Foreskin keratinocyte (primary cell): ENCODE measurements at places on chromosomes 7 and 10.

DNA sequence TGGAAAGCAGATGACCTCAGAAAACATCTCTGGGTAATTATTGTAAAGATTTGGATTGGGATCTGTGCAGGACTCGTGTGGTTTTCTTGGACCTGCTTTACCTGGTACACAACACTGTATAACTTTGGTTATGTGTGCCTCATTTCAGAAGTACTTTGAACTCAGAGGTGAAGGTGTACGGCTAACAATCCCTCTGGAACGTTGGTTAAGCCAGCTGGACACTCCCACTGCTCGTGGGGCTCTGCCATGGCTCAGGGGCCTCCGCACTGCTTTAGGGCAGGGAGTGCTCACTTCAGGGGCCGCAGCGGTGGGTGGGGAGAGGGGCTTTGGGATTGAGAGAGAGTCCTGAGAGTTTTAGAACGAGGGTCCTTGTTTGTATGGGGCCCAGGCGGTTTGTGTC, 13.5 kb downstream of the DYNC2I1 start:
- no peak for DNase-seq

DNA sequence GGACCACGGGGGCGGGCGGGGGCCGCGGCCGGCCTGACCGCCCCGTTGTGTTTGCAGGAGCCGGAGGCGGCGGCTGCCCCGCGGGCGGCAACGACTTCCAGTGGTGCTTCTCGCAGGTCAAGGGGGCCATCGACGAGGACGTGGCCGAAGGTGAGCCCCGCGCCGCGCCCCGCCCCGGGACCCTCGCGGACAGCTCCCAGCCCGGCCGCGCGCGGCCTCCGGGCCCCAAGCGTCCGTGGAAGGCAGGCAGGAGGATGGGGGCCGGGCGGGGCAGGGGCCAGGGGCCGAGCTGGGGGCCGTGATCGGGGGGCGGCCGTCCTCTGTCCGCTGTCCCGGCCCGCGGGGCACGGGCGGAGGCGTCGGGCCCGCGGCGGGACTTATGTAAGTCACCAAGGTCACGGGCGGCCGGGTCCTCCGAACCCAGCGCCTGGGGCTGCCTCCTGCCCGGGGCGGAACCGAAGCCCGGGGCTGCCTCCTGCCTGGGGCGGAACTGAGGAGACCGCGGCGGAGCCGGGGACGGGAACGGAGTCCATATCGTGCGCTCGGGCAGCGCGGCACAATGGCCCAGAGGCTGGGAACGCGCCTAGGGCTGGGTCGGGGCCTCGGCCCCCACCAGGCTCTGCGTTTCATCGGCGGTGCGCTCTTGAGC, 497 bp downstream of the PPP2R2D start:
- DNase-seq, result no peak

DNA sequence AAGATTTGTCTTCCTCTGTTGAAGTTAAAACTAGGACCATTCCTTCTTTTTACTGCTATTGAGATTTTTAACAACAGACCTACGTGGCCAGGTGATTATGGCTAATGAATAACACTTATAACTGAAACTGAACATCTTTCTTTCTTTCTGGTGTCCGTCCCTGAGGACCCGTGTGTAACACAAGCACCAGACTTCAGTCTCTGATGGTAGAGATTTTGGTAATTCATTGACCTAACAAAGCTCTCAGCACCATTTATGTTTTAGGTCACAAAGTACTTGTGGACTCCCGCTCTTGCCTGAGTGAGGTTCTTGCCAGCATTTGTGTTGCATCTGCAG, 40.4 kb upstream of the TMEM229A start:
- DNase-seq, result no peak

DNA sequence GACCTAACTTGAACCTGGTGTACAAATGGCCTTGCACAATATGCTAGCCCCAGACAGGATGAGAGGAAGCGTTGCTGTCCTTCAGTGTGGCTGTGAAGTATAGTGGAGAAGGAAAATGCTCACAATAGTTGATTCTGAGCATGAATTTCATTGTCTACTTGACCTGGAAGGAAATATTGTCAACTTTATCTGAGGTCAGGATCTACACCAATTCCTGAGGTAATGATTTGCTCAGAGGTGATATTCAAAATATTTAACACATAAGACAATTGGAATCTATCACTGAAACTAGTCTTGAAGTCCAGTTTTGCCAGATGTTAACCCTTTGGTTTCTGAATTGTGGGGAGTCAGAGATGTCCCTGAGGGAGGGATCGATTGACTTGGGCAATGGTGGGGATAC, 20.9 kb upstream of the ICA1 start:
- DNase-seq, result no peak

DNA sequence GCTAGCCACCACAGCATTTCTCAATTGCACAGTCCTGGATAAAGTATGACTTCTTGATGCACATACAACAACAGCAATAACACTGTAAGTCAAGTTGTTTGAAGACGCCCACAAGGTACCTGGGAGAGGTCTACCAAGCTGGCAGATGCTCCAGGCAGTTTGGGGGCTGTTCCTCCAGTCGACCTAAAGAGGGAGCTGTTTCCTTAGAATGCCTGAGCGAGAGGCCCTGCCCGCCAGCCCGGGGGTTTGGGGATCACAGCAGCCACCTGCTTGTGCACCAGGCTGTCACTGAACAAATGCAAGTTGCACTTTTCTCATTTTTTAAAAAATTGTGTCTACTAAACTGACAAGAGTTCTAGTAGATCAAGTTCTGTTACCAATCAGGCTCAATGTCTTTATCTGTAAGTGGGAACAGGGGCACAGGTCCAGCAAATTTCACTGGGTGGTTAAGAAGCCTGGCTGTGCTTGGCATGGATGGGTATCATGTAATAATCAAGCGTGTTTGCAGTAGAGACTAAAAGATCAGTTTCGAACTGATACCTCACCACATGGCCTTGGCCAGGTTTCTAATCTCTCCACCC, 193.8 kb upstream of the ADO start:
- DNase-seq, result no peak

- DNase-seq, result no peak
Measured at GRCh38 chr10:131710142-131710861, 190.5 kb upstream of the PPP2R2D start.

DNA sequence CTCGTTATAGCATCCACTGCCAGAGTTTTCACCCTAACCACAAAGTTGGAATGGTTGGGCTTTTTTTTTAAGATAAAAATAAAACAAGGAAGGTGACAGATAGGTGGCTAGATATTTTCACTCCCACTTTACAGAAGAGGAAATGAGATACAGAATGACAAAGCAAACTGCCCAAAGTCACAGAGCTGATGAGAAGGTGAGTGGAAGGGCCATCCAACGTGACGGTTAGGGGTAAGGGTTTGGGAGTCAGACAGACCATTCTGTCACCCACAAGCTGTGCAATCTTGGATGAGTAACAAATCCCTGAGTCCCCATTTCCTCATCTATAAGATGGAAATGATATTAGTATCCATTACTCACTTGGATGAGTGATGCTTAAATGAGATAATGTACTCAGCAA, 106.9 kb upstream of the PDLIM1 start:
- DNase-seq, result no peak

GRCh38 chr10:25505466-25505865, 330.7 kb downstream of the GPR158 start:
- no peak for DNase-seq

DNA sequence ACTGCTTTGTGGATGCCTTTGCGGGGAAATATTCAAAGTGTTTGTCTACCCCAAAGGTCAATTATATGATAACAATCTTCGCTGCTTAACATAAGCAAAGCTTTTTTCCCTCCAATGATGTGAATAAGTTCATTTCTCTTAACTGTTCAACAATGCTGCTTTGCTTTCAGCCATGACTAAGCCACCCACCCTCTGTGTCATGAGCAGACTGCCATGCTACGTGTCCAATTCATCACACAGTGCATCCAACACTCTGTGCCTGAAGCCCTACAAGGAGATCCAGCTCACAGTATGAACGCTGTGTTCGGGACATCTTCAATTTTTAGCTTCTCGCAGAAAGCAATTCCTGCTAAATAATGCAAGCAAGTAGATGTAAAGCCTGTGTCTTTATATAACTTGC, 5.7 kb upstream of the TAS2R40 start:
- DNase-seq, result no peak

- no peak for DNase-seq
Measured at GRCh38 chr10:11573497-11573896, 38.0 kb downstream of the USP6NL start.

GRCh38 chr10:126392469-126392868, 4.2 kb upstream of the ADAM12 start:
- no peak for DNase-seq

DNA sequence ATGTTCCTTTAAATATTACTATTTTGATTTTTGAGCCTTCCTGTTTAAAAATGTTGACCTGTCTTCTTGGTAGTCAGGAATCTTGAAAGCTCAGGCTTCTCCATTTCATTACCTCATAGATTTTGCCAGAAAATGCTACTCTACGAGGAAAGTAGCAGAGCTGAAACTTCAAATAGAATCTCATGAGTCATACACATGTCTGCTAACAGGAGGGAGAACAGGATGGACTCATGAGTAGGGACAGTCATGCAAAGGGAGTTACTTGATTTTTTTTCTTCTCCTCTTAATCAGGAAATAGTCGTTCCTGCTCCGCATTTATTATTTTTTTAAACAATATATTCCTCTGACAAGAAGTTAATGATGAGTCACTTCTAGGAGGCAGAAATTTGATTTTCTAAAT, 37.0 kb upstream of the MINDY3 start:
- DNase-seq, result peak; percentile 64

GRCh38 chr10:100006243-100006886, 3.4 kb downstream of the DNMBP start:
- DNase-seq, result peak; percentile 95

DNA sequence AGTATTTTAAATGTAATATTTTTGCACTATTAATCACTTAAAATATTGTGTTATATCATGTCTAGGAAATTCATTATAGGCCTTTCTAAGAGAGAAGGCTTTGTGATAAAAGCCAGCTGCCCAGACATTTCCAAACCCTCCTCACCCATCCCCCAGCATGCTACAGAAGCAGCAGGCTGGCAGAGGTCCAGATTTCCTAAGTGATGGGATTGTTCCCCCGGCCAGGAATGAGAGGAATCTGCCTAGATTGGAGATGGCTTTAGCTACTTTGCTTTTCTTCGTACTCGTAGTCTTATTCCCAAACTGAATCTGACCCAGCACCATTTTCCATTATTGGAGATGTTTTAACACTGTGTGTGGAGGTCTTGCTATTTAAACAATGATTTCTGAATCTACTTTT, 29.4 kb downstream of the CDK14 start:
- no peak for DNase-seq

DNA sequence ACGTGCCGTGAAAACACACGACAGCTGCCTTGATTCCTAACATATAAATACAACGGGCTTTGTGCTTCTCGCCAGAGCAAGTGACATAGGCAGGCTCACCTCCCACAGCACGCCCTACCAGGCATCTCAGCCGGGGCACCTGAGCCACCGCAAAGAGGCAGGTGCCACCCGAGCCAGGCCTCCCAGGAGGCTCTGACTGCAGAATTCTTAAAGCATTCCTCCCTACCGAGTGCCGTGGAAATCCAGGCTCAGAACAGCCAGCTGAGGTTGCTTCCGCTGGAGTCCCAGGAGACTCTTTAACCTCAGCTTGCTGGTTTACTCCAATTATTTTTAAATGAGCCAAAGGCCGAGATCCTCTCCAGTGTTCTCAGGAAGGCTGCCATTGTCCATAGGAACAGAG, 206.5 kb downstream of the USP6NL start:
- DNase-seq, result no peak

DNA sequence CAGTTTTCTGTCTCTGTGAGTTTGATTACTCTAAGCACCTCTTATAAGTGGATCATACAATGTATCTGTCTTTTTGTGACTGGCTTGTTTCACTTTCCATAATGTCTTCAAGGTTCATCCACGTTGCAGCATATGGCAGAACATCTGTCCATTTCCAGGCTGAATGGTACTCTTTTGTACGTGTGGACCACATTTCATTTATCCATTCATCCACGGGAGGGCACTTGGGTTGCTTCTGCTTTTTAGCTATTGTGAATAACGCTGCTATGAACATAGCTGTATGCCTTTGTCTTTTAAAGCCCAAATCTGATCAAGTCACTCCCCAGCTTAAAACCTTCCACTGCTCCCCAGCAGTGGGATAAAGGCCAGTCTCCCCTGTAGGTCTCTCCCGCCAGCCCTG, 31.5 kb downstream of the EGFR start:
- DNase-seq, result no peak

- DNase-seq, result no peak
Measured at GRCh38 chr7:135186841-135187253, 16.3 kb upstream of the CYREN start.
